ENCODE measurements at places on chromosomes 16 and 17.

DNA sequence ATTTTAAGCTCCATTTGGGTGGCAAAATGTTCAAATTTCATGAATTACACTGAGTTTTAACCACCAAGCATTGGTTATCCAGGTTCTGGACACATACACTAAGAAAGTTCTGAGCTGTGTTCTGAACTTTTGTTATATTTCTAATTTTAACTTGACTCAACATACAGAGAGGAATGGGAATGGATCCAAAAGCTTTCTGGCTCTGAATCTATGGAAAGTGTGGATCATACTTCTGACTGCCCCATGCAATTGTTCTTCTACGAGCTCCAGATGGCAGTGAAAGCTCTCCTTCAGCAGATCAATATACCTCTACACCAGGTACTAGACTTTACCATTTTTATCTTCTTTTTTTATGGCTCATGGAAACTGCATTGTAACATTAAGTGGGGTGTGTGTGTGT, 113.0 kb upstream of the NOG start:
- DNase-seq, result no peak

- no peak for DNase-seq
Observed at GRCh38 chr16:65453646-65454045, 331.8 kb upstream of the CDH11 start.

DNA sequence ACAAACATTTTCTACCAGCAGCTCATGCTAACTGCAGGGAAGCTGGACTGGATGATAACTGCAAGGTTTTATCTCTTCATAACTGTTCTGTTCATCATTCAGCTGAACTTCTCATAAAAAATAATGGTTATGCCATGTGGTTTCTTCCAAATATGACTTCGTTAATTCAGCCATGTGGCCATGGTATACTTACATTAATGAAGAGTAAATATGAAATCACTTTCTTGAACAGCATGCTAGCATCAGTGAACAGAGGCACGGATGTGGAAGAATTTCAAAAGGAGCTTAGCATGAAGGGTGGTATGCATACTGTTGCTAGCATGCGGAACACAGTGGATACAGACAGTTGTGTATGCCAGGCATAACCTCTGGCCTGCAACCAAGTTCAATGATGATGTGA, 1417.0 kb upstream of the CDH8 start:
- no peak for DNase-seq

GRCh38 chr17:50653738-50654137, 19.1 kb downstream of the ABCC3 start:
- DNase-seq, result no peak

- DNase-seq, result no peak
Observed at GRCh38 chr17:1188812-1189504, 9.2 kb upstream of the ABR start.

GRCh38 chr16:46885960-46886763, 2.0 kb downstream of the GPT2 start:
- DNase-seq, result no peak

- DNase-seq, result no peak
Observed at GRCh38 chr17:6393351-6393952, 41.5 kb downstream of the AIPL1 start.

GRCh38 chr17:68296217-68297191, 5.2 kb downstream of the ARSG start:
- peak; percentile 84 for DNase-seq

DNA sequence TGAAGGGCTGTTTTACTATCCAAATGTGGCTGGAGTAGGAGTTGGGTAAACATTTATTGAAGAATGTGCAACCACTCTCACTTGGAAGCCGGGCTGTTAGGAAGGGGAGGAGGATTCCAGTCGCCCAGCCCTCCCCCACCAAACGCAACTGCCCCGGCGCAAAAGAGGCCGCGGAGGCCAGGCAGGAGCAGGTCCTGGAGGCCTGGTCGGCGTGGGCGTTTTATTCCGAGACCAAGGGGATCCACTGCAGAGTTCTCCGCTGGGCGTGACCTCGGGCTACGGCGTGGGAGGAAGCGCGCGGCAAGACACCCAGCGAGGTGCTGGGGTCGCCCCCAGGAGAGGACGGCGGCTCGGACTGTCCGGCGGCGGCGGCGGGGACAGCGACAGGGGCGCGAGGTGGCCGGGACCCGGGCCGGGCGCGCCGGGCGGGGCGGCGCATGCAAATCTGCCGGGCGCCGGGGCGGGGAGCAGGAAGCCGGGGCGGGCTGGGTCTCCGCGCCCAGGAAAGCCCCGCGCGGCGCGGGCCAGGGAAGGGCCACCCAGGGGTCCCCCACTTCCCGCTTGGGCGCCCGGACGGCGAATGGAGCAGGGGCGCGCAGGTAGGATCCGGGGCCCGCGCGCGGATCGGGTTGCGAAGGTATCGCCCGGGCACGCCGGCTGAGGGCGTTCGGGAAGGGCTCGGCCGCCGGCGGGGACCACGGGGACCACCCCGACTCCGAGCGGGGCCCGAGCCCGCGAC, at the start of gene IL4R:
Gene IL4R (plus strand): TSS at position 553 of the 739 bp plus-strand sequence. CDS start 26,230 bp downstream, outside the sequence.
- no peak for DNase-seq

- no peak for DNase-seq
Observed at GRCh38 chr17:76573096-76573495, 12.6 kb downstream of the ST6GALNAC2 start.

- no peak for DNase-seq
Observed at GRCh38 chr16:30096105-30096861, at the start of gene YPEL3. YPEL3 (minus strand) TSS chr16:30096213; CDS start chr16:30095482, 731 bp downstream.

DNA sequence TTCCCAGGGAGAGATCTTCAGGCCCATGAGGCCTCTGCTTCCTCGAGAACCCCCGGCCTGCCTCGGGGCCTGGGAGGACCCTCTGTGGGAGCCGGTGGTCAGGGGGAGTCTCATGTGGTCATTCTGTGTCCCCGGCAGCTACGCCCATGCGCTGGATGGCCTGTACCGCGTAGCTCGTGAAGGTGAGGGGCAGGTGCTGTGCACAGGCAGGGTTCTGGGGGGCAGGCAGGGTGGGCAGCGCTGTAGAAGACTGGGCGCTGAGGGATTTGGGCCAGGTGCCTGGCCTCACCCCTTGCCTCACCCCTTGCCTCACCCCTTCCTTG, 4.6 kb downstream of the SLC25A10 start:
- no peak for DNase-seq

DNA sequence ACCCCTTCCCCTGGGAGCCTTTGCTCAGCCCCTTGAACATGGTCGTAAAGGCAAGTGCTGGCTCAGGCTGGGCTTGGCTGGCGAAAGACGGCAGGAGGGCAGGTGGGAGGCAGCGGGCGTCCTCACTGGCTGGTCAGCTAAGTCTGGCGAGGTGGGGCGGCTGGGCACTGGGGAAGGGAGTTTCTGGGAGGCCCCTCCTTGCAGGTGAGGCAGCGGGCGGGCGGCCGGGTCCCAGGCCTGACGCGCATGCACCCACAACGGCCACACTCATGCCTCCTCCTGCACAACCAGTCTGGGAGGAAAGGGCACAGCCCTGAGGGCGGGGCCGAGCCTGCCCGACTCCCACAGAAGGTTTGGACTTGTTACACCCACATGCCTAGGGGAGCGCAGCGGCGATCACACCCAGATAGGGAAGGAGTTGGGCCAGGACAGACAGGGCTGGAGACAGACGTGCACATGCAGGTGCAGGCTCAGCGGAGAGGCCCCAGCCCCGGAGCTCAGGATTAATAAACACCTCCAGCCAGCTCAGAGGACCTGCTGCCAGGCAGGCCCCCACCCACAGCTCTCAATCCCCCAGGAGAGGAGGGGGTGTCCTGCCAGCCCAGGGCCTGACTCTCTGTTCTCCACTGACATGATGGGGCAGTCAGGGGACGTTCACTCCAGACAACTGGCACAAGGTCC, at the start of gene EVPL:
Gene EVPL (minus strand): TSS at position 148 of the 681 bp plus-strand sequence. CDS start 108 bp downstream, at position 40.
- no peak for DNase-seq

GRCh38 chr17:6534846-6535514, 21.4 kb downstream of the PITPNM3 start:
- DNase-seq, result no peak

GRCh38 chr17:81647640-81648012, 8.7 kb downstream of the PDE6G start:
- DNase-seq, result no peak

- no peak for DNase-seq
Observed at GRCh38 chr17:81221842-81222619, 734 bp downstream of the CEP131 start.

DNA sequence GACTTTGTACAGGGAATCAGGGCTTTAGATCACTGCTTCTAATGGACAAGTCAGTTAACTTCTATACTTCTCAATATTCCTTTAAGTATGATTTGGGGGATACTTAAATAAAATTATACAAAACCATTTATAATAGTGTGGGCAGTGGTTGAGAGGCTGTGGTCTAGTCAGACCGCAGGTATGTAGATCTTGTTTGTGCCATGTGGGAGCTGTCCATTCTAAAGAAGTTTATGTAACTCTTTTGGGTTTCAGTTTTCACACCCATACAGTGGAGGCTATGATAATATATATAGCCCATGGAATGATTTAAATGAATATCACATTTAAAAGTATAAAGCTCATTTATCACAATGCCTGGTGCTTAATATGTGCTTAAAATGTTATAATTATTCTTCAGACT, 654.3 kb upstream of the KIF2B start:
- no peak for DNase-seq

GRCh38 chr17:10773391-10773790, 30.5 kb downstream of the TMEM238L start:
- DNase-seq, result no peak

- DNase-seq, result no peak
Observed at GRCh38 chr17:29800457-29800856, 129.6 kb downstream of the SSH2 start.

- DNase-seq, result no peak
Observed at GRCh38 chr16:84294531-84295142, at the start of gene WFDC1. WFDC1 (plus strand) TSS chr16:84294878; CDS start chr16:84294972, 94 bp downstream.

DNA sequence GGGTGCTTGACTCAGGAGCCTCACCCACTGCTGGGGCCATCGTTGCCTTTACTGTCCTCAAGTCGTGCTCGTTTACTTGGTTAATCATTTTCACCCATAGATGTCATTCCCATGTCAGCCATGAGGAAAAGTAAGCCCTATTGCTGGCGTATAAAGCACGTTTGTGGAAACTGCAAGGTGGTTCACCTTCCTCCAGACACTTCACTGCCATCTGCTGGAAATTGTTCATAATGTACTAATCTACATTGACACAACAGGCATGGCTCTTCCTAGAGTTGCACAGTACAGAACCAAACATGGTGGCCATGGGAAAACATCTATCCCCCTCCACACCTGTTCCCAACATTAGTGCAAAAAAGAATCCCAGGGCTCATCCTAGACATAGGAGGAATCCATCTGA, 116.6 kb downstream of the ZNF18 start:
- peak; percentile 37 for DNase-seq

DNA sequence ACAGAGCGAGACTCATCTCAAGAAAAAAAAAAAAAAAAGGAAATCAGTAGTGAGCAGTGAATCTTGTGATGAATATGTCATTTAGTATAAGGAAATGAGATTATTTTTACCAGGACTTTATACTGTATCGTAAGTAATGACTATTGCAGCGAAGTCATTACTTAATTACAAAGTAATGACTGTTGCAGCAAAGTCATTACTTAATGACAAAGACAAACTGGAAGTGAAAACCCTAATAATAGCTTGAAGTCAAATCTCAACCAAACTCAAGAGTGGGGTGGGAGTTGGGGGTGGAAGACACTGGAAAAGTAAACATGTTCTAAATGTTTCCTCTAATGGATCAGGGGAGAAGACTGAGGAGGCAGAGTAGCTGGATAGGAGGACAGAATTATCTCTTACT, 76.5 kb downstream of the ARHGAP44 start:
- no peak for DNase-seq

- DNase-seq, result no peak
Observed at GRCh38 chr16:89449726-89450335, 40.5 kb downstream of the ANKRD11 start.

DNA sequence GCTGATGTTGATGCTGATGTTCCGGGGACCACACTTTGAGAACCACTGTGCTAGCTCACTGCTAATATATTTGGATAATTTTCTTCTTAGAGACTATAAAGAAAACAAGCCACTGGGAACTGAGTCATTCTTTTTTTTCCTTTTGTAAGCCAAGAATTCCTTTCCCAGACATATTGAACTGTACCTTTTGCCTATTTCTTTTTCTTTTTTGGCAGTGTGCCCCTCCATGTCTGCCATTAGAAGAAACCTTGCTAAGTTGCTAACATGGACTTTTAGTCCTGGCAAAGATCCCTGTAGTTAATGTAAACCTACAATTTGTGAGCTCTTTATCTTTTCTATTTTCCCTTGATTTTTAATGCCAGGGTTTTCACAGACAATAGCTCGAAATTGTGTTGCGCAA, 17.3 kb upstream of the ERCC4 start:
- DNase-seq, result no peak

DNA sequence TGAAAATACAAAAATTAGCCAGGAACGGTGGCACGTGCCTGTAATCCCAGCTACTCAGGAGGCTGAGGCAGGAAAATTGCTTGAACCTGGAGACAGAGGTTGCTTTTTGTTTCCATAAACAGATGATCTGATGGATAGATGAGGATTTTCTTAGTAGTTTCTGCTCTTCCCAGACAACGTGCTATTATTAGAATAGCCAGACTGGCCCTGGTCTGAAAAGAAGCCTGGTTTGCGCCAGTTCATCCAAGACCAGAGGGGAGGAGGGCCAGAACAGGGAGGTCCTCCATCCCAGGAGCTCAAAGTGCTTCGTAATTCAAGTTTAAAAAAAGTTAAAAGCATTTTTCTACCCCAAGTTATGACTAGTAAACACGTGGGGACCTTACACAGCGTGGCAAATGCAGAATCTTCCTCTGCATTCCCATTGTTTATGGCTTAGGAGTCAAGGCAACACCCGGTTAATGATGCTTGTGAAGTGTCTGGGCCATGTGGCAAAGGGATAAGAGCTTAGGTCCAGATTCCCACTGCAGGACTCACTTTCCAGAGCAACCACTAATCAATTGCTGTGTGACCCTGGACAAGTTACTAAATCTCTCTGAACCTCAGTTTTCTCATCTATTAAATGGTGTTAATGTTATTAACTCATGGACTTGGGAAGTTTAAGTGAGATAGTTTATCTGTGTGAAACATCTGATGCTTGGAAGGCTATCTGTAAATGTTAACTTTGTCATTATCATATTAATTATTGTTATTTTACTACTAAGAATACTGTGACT, 205.4 kb downstream of the CCDC182 start:
- DNase-seq, result no peak

- DNase-seq, result peak; percentile 69
Observed at GRCh38 chr17:7839876-7840261, 5.9 kb downstream of the KDM6B start.

DNA sequence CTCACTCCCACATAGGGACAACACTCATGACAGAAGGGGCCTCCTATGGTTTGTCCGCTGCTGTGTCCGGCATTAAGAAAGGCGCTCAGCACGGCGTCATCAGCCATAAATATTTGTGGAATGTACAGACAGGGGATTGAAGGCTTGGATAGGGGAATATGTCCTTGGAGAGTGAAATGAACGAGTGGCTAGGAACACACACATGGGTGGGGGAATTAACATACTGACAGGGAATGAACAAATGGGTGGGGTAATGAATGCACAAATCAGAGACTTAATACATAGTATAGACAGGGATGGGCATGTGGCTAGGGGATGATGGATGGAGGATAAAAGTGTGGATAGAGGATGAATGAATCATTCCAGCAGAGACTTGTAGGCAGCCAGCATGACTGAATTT, 154.0 kb upstream of the HSBP1 start:
- no peak for DNase-seq
